ENCODE measurements at places on chromosomes 5 and 9.

- DNase-seq: no peak
Observed at GRCh38 chr5:108472237-108472636, 90.3 kb upstream of the FBXL17 start.

- DNase-seq: no peak
Observed at GRCh38 chr5:132758451-132758850, 11.2 kb downstream of the CCNI2 start.

DNA sequence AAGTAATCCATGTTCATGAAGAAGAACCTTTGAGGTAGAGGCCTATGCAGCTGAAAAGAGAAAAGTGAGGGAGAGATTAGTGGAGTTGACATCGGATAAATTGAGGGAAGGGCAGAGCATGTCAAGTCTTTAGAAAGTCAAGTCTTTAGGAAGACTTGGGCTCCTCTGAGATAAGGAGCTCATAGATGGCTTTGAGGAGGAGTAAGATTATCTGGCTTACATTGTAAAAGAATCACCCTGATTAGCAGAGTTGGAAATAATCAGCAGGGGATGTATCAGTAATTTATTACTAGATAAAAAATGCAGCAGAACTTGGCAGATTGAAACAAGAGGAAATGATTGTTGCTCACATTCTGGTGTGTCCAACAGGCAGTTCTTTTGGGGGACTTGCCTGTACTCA, 727.2 kb upstream of the WWC1 start:
- DNase-seq: no peak

DNA sequence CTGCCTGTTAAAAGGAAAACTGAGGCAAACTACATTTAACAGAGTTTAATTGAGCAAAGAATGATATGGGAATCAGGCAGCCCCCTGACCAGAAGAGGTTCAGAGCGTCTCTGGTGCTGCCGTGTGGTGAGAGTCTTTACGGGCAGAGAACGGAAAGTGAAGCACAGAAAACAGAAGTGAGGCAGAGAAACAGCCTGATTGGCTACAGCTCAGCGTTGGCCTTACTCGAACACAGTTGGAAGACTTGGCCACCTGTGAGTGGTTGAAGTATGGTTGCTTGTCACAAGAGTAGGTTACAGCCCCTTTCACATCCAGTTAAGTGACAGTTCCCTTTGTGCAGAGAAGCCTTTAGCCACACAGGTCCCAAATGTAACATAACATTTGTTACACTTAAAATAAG, 16.9 kb upstream of the FBP1 start:
- DNase-seq: no peak

DNA sequence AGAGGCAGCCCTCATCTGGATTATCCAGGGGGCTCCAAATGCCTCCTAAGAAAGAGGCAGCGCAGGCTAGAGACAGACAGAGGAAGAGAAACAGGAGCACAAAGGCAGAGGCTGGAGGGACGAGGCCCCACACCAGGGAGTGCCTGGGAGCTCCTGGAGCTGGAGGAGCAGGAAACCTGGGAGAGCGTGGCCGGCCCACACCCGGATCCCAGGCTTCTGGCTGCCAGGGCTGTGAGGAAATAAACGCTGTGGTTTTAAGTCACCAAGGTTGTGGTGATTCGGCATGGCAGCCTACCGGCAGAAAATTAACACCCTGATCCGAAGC, 165.5 kb downstream of the OLFM1 start:
- DNase-seq: no peak

GRCh38 chr5:6875376-6875775, 162.1 kb downstream of the TENT4A start:
- DNase-seq: no peak

- DNase-seq: no peak
Observed at GRCh38 chr5:141742866-141743851, 61.1 kb upstream of the ARAP3 start.

- DNase-seq: no peak
Observed at GRCh38 chr9:104774132-104774531, 10.2 kb downstream of the NIPSNAP3B start.

- peak; percentile 64 for DNase-seq
Observed at GRCh38 chr5:102754767-102755431, at the start of gene PAM. PAM (plus strand) TSS chr5:102755305; CDS start chr5:102866196, 110,891 bp downstream.

- DNase-seq: no peak
Observed at GRCh38 chr5:125455041-125455440, 708.6 kb upstream of the ZNF608 start.

- DNase-seq: no peak
Observed at GRCh38 chr9:133472753-133473378, 6.0 kb downstream of the SLC2A6 start.

GRCh38 chr5:34545626-34546025, 110.5 kb upstream of the RAI14 start:
- DNase-seq: no peak

- DNase-seq: no peak
Observed at GRCh38 chr9:85428230-85428629, 313.5 kb downstream of the AGTPBP1 start.

GRCh38 chr9:127290561-127291065, 26.0 kb downstream of the GARNL3 start:
- DNase-seq: no peak

DNA sequence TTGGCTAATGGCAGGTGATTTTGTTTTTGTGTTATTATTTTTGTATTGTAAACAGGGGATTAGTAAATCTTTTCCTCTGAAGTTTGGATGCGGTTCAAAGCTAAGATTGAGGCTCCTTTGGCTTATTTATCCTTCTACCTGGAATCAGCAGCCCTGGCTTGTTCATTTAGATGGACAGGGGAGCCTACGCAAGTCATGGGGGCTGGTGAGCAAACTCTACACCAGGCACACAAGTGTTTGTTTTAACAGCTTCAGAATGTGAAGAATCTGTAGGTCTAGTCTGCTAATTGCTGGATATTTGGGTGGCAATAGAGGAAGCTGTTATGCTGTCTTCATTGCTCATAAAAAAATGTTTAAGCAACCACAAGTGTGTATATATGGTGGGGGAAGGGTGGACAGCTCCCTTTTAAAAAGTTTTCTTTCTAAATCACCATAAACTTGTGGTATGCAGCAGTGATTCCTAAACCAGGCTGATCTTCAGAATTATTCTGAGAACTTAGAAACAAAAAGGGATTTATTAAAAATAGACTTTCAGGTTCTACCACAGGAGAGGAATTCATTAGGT, 20.7 kb downstream of the ZNF462 start:
- DNase-seq: no peak

Measured in activated gamma-delta T cell (primary cell).